ENCODE measurements at places on chromosomes 3 and 15. TPM values are rescaled to one million over a fixed set of nuclear protein-coding genes. Genes with fewer than 3 reads are reported as not detected.

DNA sequence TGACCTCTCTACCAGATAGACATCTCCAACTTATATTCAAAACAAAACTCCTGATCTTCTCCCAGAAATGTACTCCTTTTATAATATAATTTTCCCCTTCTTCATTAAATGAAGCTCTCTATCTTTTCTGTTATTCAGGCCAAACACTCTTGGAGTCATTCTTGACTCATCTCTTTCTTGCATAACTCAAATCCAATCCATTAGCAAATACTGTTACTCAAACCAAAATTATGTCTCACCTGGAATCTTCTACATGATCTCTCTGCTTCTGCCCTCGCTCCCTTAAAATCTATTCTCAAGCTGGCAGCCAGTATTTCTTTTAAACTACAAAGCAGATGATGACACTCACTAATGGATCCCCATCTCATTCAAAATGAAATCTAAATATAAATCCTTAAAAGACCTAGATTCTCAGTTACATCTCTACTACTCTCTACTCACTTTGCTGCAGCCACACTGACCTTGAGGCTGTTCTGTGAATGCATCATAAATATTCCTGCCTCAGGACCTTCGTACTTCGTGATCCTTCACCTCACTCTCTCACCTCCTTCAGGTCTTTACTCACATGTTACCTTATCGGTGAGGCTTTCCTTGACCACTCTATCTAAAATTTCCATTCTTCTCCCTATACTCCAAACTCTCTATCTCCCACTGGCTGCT, 160.9 kb downstream of the TBC1D5 start:
- DNase-seq = no peak
- peaks cover 12% of the 10 kb centered on the region for H3K4me1 ChIP-seq
- peaks cover 8% of the 10 kb centered on the region for H3K36me3 ChIP-seq
- H3K27me3 ChIP-seq = no peaks in the 10 kb centered on the region

DNA sequence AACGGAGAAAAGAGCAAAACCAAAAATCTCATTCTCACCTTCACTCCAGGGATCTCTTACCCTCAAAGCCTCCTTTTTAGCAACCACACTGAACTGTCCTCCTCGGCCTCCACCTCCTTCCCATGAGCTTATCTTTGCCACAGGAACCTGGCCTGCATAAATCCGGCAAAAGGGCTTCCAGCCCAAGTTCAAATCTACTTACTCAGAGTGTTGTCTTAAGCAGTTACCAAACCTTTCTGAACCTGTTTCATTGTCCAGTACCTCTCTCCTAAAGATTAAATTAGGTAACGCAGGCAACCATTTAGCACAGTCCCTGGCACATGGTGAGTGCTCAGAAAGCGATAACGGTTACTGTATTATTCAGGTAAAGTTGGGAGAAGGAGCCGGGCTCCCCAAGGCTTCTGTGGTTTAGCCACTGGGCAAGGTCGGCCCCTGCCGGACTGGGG, 777 bp downstream of the CIB1 start:
- H3K27ac ChIP-seq = peak overlapping the region; percentile 94
- H3K4me1 ChIP-seq = peaks cover 52% of the 10 kb centered on the region
- no peak for DNase-seq
- H3K27me3 ChIP-seq = no peaks in the 10 kb centered on the region

- H3K36me3 ChIP-seq = no peaks in the 10 kb centered on the region
- H3K27ac ChIP-seq = no peak overlapping the region
- H3K4me1 ChIP-seq = no peaks in the 10 kb centered on the region
- no peak for DNase-seq
- no peak overlapping the region for H3K4me3 ChIP-seq
Measured at GRCh38 chr3:155022896-155023295, 57.2 kb upstream of the MME start.

- no peaks in the 10 kb centered on the region for H3K36me3 ChIP-seq
- H3K27ac ChIP-seq = no peak overlapping the region
- no peaks in the 10 kb centered on the region for H3K27me3 ChIP-seq
Measured at GRCh38 chr15:52233405-52233804, 42.2 kb upstream of the GNB5 start.

DNA sequence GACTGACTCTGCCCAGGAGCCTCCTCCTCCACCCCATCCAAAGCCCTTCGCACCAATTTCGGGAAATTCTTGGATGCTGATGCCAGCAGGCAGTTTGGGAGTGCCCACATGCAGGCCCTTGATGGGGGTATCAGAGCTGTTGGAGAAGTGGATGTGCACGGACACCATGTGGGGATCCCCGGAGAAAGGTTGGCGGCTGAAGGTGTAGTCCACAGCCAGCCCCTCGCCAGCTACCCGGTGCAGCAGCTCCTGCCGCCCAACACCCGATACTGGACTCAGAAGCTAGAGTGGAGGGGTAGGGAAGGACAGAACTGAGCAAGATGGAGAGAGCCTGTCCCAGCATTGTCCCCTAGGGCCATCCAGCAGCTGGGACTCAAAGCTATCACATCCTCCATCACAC, 15.5 kb upstream of the CPEB1 start:
- no peaks in the 10 kb centered on the region for H3K27me3 ChIP-seq
- H3K4me1 ChIP-seq = no peaks in the 10 kb centered on the region
- H3K27ac ChIP-seq = no peak overlapping the region

DNA sequence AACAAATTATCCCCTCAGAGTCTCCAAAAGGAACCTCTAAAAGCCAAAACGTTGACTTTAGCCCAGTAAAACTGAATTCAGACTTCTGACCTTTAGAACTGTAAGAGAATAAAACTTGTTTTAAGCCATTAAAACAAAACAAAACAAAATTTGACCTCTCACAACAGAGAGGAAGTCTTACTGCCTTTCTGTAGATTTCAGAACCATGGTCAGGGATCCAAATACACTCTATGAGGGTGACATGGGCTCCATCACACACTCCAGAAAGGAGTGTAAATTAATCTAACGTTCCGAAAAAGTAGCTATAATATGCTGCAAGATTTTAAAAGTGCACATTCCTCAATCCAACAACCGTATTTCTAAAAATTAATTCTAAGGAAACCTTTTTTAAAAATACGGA, 19.2 kb upstream of the RPL14 start:
- H3K36me3 ChIP-seq = peaks cover 4% of the 10 kb centered on the region
- no peaks in the 10 kb centered on the region for H3K27me3 ChIP-seq
- H3K27ac ChIP-seq = no peak overlapping the region
- no peaks in the 10 kb centered on the region for H3K4me1 ChIP-seq

DNA sequence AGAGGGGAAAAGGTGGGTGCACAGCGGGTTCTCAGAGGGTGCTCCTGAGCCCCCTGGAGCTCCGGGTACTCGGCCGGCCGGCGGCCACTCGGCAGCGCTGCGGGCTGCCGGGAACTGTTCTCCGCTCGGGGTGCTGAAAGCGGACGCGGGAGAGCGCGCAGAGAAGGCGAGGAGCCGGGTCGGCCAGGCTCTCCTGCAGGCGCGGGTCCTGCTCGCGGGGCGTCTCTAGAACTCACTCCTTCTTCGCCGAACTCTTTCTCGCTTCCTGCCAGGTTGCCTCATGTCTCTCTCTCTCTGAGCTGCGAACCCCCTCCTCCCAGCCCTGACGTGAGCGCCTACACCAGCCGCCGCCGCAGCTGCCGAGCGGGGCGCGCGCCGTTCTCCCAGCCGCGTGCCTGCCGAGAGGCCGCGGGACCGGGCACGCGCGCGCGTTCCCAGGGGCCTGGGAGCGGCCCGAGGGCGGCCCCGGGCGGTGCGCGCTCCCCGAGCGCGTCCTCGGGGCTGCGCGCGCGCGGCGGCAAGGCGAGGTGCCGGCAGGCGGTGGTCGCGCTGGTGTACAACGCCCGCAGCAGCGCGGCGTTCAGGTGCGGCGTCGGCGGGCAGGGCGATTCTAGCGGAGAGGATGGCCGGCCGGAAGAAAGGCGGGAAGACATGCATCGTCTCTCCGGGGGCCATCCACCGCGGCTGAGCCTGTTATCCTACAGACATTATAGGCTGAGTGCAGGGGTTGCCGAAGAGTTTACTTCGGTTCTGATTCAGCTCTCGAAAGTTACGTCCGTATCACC, at the start of gene PEX5L:
Gene PEX5L, minus strand, starts transcription at position 267 of the 785 bp plus-strand sequence. CDS start 338 bp downstream, outside the sequence.
- H3K27me3 ChIP-seq = peaks cover 64% of the 10 kb centered on the region
- DNase-seq = peak; percentile 68
- H3K27ac ChIP-seq = peak within 1 kb of the TSS; percentile 57

HCLS1 gene
- total RNA-seq = 305 TPM

CACNA1D gene
- total RNA-seq = 0.41 TPM

LRRIQ4 gene
- total RNA-seq = 0.23 TPM

ADGRG7 gene
- total RNA-seq = not detected
